Activated CD4-positive, alpha-beta T cell treated with anti-CD3 and anti-CD28 coated beads, Interleukin-2, amount 50 U/mL, for 1 hour (primary cell): ENCODE measurements at places on chromosomes 4 and X.
A peak's percentile ranks its signal among the peaks of the same experiment; 100 is the strongest.

- DNase-seq: no peak
Observed at GRCh38 chrX:54819201-54819600, 11.7 kb downstream of the MAGED2 start.

DNA sequence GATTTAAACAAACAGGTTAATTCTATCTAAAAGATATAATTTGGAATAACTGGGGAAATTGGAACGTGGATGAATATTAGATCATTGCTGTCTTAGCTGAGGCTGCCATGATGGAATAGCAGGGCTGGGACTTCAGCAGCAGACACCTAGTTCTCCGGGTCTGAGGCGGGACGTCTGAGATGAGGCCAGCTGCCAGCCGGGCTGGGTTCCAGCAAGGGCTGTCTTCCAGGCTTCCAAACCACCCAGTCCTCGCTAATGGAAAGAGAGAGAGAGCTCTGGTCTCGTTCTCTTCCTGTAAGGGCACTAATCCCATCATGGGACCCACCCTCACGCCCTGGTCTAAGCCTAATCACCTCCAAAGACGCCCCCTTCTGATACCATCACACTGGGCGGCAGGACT lies 85.7 kb downstream of the ADRA2C start:
- DNase-seq: no peak

DNA sequence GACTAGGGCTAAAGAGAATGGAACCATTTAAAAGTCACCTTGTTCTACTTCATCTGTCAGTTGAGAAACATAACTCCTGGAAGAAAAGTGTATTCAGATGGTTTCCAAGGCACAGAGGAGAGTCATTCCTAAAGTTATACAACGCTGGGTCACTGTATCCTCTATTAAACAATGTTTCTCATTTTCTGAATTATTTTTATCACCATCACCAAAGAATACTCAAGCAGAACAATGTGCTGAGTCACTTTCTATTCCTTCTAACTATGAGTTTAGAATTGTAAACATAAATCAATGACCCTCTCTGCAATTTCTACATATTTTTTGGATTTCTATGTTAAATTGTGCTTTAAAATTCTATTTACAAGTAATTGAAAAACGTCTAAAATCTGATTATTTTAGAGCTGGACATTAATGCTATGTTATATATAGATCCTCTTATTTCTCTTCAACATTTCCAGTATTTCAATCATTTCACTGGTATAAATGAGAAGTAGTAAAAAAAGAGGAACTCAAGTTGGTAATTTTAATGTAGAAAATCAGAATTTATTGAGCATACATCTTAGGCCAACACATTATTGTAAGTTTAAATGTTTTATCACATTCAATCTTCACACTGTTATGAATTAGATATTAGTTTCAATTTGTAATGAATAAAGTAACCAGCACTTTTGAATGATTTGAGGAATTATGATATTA lies 7.5 kb downstream of the DTHD1 start:
- no peak for DNase-seq

DNA sequence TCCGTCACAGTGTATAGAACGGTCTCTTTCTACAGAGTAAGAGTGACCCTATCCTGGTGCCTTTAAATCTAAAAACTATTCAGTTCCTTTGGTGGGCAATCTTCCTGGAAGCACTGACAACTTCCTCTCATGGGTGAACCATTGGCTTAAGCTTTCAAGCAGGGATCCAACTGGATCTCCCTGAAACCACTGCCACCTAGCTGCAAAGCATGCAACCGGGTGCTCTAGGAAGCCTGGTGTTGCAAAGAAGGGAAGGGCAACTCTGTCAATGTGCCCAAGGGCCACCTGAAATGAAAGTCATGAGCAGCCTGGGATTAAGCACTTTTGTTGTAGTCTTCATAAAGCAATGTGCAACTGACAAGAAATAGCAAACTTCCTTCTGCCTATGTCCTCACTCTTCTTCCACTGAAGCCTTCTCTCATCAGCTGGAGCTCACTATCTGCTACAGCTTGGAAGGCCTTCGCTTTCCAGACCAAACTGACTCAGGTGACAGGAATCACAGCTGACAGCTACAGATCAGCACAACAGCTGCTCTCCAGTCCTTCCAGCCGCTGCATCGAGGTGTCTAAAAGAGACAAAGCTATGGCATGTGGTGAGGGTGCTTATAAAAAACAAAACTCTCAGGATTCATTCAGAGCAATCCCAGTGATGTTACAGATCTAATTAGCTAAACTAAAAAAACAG lies 46.1 kb downstream of the SETD7 start:
- no peak for DNase-seq

- DNase-seq: no peak
Observed at GRCh38 chr4:120927801-120928409, 5.4 kb upstream of the PRDM5 start.

GRCh38 chr4:127145006-127145540 lies 487.7 kb upstream of the INTU start:
- DNase-seq: no peak

DNA sequence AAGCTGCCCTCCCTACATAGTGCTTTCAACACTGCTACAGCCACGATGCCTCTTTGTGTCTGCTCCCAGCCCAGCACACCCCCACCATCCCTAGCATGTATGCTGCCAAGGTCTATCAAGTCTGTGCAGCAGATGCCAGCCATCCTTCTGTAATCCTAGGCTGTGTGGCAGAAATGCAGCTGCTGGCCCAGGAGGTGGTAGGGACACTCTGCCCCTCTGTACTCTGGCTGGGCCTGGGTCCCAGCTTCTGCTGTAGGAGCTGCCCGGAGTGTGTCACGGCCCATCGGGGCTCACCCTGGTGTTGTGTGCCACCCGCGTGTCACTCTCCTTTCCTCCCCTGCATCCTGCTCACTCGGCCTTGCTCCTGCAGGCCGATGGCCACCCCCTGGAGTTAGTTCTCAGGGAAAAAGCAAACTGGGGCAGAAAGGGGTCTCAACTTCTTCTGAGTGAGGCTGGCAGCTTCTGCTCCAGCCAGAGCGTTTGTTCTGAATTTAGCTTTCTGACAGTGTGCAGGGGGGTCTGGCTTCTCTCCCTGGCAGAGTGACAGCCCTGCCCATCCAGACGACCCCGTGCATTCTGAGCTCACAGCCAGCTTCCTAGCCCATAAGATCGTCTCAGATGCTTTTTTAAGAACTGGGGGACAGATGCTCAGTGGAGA lies 22.7 kb downstream of the PSAPL1 start:
- no peak for DNase-seq

GRCh38 chr4:84809946-84810345 lies 156.5 kb downstream of the WDFY3 start:
- DNase-seq: no peak

DNA sequence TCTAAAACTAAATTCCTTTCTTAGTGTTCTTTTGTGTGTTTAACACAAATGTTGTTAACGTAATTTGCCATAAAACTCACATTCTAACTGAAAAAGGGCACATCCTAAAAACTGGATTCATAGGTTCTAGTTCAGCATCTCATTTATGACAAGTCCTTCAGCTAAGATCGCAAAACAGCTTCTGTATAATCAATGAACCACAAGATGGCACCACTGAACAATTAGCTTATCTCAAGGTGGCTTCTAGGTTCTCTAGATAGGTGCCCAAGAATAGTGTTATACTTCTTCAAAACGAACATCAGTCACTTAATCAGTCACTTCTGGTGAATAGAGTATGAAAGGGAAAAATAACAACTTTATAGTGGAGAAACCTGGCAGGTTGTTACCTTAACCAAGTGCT lies 54.3 kb downstream of the NRK start:
- DNase-seq: no peak

DNA sequence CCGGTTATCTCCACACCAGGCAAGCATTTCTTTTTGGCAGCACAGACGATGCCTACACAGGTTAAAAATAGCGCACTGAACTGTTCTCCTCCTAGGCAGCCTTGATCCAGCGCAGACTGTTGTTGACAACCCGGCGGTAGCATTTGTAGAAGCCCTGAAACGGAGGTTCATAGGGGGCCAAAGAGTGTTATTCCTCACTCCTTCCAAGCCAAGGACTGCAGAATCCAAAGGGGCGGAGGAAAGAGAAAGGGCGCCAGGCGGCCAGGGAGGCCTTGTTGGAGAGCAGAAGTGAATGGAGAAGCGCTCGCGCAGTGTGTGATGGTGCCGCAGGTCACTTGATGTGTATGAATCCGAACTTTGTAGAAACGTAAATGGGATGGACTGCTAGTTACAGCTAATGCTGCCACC lies 82.7 kb downstream of the TENM3 start:
- DNase-seq: no peak

DNA sequence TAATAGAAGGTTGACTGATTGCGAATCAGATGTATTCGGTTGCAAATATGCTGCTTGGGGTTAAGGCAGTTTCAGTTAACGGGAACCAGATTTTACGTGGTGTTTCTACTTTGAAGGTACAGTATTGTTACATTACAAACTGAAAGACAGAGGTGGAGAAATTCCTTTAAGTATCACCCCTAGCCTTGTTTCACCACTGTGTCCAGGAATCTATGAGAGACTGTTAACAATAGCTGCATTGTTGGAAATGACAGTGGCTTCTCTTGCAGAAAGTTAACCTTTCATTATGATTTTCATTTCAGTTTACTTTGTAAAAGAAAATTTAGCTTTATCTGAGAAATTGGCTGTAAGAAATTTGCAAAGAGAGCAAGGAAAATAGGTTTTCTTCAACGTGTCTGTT lies 2.6 kb downstream of the CDKL5 start:
- DNase-seq: no peak

DNA sequence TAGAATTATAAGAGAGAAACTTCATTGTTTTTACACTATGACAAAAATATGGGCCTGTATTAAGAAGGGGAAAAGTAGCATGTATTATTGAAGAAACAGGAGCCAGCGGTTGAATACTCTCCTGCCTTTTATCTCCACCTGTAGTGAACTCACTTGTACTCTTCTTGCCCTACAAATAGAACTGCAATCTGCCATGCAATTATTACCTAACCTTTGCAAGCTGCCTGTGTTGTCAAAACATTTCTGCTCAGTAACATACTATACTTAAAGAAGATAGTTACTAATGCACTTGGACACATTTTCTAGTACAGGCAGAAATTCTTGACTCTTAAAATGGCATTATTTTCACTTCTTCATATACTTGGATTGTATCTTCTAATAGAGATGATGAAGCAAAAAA lies 818.4 kb upstream of the GRID2 start:
- no peak for DNase-seq

DNA sequence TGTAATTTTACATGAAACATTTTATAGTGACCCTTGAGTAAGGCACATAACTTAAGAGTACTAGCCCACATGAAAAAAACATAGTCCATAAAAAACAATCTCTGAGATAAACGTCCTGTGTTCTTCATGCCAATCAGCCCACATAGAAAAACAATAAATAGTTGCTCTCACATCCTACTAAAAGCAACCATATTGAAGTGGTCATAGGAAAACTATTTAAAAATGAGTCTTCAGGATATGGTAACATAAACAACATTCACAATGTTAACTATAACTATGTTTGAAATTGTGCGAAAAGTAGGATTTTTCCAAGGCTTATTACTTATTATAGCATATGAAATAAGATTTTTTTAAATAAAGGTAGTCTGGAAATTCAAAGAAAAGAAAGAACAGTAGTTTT lies 77.1 kb upstream of the EPHA5 start:
- DNase-seq: no peak

DNA sequence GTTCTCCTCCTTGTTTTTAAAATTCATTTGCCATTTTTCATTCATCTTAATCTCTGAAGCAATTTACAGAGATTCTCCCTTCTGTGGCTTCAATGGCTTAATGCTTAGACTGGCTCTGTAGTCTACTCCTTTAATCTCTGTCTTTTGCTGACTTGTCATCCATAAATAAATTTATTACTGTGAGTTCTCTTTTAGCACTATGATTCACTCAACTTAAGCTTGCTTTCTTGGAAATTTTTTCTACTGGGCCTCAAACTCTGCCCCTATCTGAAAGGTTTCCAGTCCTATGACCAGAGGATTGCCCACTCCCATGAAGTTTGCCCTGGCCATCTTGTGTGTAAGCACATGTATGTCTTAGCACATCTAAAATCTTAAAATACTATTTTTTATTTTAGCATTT lies 251.1 kb downstream of the DCLK2 start:
- DNase-seq: no peak

- peak; percentile 17 for DNase-seq
Observed at GRCh38 chr4:99945718-99946355, 581 bp downstream of the DNAJB14 start.
